ENCODE measurements at places on chromosomes 11 and 22.
A peak's percentile ranks its signal among the peaks of the same experiment; 100 is the strongest.

- DNase-seq, result peak; percentile 93
Observed at GRCh38 chr11:65425971-65426838, 3.6 kb downstream of the NEAT1 start.

DNA sequence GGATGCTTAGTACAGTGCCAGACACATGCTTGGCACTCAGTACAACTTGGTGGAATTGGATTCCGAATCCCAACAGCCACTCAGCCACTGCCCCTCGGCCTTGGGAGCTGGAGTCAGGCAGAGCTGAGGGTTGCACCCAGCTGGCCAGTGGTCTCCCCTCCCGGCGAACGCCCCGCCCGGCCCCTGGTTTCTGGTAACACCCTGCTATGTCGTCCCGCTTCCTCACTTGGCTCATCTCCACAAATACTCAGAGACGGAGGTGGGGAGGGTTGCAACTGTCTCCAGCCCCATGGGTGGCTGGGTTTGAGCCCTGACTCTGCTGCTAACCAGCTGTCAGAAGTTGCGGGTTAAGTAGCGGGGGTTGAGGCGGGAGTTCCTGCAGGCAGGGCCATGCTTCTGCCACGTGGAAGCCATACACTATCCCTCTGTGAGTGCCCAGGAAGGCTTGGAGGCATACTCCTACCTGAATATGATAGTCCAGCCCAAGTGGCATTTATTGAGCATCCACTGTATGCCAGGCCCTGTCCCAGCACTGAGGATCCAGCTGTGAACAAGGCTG, 67.1 kb downstream of the GRIK4 start:
- DNase-seq, result no peak

DNA sequence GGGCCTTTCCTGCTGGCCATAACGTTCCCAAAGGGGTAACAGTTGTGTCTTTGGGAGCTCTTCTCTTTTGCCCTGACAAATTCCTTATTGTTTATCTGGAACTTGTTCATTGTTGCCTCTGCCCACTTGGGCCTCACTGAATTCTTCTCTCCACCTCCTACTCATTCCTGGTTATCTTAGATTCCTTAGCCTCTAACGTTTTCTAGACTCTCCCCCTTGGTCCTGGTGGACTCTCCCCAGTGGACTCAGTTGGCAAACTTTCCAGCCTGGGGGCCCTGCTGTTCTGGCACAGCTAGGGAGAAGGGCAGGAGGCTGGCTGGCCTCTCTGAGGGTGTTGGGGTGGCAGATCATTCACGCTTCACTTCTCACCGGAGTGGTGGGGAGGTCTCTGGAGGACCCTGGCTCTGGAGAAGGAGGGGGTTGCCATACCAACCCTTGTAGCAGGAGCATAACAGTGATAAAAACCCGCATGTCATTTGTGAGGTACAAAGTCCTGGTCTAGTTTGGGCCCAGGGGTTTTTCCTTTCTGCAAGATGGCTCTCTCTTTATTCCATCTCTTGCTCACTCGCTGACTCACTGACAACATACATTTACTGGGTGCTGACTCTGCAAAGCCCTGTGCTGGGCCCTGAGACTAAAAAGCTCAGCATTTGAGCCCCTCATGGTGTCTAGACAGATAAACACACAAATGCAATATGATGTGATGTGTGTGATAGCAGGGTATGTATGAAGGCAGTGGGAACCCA, 39.7 kb downstream of the YWHAH start:
- no peak for DNase-seq

DNA sequence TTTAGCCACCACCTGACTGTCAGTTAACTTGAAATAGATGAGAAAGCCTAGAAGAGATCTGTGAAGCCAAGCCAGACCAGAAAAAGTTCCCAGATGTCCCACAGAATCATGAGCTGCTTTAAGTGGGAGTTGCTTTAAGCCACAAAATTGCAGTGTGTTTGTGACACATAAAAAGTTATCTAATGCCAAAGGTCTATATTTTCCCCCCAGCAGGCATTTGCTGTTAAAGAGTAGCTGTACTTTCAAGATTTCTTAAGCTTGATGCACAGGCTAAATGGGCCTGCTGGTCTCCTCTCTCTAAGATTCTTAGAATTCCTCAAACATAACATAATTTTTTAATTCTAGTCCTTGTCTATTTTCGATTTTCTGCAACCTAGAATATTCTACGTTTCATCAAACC, 825.7 kb downstream of the FAM181B start:
- no peak for DNase-seq

- DNase-seq, result no peak
Observed at GRCh38 chr11:116589402-116589801, 183.4 kb downstream of the BUD13 start.

DNA sequence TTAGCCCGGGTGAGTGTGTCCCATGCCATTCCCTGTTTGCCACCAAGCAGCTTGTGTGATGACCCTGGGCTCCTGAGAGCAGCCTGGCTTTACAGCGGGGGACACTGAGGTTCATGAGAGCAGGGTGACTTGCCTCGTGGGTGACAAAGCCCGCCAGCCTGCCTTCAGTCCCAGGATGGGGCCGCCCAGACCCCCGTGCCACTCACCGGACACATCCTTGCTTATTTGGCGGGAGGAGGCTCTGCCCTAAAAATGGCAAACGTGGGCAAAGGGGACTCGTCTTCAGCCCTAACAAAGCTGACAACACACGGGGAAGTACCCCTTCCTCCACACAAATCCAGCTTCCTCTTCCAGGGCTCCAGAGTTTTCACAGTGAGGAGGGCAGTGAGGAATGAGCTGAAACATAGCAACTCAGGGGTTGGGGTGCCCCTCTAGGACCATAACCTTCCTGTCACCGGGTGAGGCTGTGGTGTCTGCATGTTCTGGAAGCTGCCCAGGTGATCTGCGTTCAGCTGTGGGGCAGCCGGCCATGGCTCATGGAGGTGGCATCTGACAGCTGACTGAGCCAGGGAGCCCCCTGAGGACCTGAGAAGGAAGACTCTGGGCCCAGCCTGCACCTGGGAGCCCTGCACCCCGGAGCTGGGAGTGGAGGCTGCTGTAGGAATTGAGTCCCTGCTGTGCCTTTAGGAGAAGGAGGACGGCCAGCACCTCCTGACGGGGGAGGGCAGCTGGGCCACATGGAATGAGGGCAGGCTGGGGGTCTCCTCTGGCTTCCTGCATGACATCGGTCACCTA, 16.7 kb downstream of the RIBC2 start:
- no peak for DNase-seq

DNA sequence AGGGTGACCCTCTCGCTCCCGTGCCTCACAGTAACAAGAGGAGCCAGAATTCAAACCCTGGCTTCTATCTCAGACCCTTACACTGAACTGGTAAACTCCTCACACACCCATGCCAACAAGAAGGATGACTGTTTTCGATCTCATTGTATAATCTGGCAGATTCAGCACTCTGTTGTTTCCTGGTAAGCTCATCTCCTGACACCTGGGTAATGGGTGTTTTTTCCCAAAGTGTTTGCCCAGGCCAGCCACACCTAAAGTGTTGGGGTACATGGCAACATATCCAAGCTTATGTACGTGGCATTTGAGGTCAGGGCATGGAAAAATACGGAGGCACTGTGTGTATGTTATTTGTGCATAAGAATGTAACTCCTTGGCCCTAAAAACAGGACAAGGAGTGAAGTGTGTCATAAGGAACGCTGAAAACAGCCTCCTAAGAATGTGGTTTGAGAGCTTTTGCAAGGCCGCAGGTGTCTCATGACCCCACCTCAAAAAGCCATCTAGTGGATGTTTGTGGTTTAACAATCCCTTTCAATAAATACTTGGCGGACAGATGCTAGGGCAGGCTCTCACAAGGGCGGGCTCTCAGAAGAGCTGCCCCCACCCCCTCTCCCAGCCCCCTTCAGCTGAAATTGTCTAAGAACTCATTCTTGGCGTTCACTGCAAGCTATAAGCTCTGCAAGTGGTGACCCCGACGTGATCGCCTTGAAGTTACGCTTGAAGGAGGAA, at the start of gene MS4A15:
TSS of gene MS4A15 (plus strand) at position 561 of the 726 bp plus-strand sequence. CDS start 6,867 bp downstream, outside the sequence.
- peak; percentile 31 for DNase-seq

DNA sequence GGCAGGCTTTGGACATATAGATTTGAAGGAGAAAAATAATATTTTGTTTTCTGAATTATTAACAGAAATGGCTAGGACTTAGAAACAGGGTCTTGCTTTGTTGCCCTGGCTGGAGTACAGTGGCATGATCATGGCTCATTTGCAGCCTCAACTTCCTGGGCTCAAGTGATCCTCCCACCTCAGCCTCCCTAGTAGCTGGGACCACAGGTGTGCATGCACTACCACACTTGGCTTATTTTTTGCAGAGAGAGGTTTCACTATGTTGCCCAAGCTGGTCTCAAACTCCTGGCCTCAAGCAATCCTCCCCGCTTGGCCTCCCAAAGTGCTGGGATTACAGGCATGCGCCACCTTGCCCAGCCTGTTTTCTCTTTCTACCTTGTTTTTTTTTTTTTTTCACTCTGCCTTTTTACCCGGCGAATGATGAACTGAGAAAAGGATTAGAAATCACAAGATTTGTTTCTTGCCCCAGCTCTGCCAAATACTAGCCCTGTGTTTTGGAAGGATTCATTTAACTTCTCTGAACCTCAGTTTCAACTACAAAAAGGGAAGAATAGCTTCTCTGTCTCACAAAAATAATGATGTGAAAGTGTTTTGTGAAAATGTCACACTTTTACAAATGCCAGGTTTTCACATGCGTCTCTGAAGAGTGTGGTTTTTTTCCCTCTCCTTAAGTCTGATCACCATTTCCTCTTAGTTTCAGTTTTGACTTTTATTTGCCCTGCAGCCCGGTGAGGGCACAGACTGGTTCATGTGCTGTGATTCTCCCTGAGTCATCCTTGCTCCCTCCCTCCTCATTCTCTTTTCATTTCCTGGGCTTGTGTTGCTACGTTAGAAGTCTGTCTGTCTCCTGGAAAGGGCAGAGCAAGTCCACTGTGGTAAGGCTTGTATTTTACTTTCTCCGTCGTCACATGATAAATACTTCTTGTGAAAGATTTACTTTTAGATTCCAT, 67.7 kb downstream of the BCL2L13 start:
- peak; percentile 60 for DNase-seq

GRCh38 chr22:50192436-50193204, 6.9 kb downstream of the TRABD start:
- DNase-seq, result no peak

- no peak for DNase-seq
Observed at GRCh38 chr11:110830344-110830743, 118.1 kb upstream of the ARHGAP20 start.

DNA sequence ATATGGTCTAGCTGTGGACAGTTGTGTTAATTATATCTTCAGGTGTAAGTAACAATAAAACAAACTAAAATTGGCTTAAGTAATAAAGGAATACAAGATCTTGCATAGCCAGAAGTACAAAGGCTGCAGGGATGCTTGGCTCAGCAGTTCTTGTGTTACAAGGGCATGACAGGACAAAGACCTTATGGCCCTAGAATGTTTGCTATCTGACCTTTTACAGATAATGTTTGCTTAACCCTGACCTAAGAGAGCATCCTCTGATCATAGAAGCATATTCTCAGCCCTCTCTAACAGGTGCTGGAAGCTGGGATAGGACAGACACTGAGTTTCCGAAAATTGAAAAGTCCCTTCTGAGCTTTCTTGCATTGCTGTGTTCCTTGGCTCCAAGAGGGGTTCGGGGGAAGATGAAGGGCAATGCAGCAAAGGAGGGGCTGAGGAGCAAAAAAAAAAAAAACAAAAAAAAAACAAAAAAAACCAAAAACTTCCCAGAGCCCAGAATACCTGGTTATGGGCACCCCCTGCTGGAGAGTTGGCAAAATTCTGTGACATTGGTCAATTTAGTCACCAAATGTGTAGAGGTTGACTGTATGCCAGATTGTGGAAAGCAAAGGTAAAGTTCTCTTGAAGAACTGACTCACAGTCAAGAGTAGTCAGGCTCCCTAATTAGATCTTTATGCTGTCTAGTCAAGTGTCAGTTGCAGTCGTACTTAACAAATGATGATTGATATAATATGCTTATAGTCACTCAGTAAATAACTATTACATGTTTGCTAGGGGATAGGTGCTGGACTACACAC, 10.4 kb upstream of the HIKESHI start:
- DNase-seq, result no peak

DNA sequence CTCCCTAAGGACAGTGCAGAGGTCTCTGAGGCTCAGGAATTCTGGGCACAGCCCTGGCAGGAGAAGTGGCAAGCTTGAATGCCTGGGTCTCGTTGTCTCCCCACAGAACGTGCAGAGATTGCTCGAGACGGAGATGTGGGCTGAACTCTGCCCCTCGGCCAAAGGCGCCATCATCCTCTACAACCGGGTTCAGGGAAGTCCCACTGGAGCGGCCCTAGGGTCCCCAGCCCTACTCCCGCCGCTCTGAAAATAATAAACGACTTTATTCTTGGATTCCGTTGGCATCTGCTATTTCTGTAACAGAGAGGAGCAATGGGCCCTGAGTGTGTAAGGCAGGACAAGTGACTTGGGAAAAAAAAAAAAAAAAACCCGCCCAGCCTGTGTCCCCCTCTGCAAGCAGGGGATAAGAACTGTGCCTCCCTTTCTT, 591 bp upstream of the DNAJC4 start:
- DNase-seq, result no peak

- DNase-seq, result no peak
Observed at GRCh38 chr11:84543367-84544159, 1083.6 kb downstream of the DLG2 start.

GRCh38 chr22:37487571-37487970, 1.4 kb upstream of the MFNG start:
- DNase-seq, result no peak

DNA sequence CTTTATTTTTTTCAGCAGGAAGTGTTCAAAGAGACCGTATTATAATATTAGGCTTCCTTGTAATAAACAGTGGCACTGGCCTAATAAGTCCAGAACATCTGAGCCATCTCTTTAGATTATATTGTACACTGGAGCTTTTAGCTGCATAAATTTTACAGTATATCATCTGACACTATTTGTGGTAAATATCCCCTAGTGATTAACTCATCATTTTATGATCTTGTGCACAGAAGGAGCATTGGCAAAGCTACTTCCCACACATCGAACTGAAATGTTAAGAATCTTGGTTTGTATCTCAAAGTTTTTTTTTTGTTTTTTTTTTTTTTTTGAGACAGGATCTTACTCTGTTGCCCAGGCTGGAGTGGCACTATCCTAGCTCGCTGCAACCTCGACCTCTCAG, 162.7 kb downstream of the HIPK3 start:
- DNase-seq, result no peak

DNA sequence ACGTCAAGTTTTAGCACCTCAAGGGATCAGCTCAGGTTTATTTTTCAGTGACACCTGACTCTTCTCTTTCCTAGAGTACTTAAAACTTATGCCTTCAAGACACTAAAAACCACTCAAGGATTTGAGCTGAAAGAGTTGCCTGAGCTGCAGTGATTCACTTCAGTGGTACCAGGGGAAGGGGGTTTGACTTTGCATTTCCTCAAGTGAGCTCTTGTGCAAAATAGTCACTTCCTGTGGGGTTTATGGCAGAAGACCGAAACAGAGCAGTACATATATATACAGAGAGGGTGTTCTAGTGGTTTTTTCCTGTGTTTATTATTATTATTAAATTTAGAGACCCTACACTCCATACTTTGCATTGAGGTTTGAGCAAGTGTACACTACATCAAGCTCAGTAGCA, 60.7 kb downstream of the DBX1 start:
- no peak for DNase-seq

GRCh38 chr11:117384045-117384444, 56.4 kb downstream of the CEP164 start:
- DNase-seq, result no peak
